SIG-M5 (cell line): ENCODE measurements at places on chromosomes 5 and 9.

DNA sequence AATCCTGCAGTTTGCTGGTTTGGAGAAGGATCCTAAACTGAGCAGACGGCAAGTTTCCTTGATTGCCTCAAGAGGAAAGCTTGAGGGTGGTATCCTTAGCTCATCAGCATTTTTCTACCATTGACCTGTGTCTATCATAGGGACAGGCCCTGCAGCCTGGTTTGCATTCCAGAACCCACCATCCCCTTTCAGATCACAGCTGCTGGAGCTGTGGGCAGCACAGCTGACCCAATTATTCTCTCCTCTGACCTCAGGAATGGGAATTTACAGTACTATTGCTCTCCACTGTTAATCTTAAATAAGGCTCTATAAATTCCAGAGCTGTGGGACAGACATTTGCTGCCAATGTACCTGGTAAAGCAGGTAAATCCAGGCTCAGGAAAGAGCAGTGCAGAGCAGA is 163.0 kb downstream of the SPOCK1 start:
- DNase-seq, result no peak

- DNase-seq, result no peak
Measured at GRCh38 chr5:59616413-59616812, 277.1 kb downstream of the PDE4D start.

GRCh38 chr5:44885903-44886302 is 77.2 kb downstream of the MRPS30 start:
- no peak for DNase-seq

- no peak for DNase-seq
Measured at GRCh38 chr9:87276851-87277261, 220.8 kb upstream of the DAPK1 start.

DNA sequence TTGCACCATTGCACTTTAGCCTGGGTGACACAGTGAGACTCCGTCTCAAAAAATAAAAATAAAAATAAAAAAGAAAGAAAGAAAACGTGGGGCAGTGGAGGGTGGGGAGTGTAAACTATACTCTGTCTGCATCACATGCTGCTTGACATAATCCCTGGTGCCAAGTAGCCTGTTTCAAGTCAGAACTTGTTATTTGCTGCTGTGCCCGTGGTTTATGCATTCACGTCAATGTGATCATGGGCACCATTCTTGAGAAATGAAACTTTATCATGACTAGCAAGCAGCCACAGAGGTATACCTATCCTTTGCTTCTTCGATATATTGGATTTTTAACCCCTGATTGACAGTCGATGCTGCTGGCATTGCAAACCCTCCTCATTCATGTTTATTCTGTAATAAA is 4.1 kb upstream of the SMU1 start:
- DNase-seq, result no peak

GRCh38 chr5:91374893-91375520 is 8.1 kb downstream of the ARRDC3 start:
- DNase-seq, result no peak

DNA sequence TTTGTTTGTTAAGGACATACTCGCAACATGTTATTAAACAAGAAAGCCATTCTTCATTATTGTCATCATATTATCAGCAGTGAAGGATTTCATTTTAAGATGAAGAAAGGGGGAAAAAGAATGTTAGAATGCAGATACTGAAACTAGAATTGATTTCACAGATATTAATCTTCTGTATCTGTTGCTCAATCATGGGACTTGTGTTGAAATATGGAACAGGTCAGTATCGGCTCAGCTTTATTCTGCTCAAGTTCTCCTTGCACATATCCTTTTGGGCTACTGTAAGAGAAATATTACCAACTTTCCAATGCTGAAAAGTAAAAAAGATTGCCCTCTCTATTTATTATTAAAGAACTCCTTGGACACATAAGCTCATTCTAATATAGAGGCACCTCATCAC is 13.8 kb upstream of the ANXA1 start:
- no peak for DNase-seq
